Activated T-helper 17 cell treated with anti-CD3 and anti-CD28 coated beads, Interleukin-2, amount 50 U/mL, for 72 hours (primary cell): ENCODE measurements at places on chromosomes 4 and X. TPM values are rescaled to one million over a fixed set of nuclear protein-coding genes. Genes with fewer than 3 reads are reported as not detected.
A peak's percentile ranks its signal among the peaks of the same experiment; 100 is the strongest.

DNA sequence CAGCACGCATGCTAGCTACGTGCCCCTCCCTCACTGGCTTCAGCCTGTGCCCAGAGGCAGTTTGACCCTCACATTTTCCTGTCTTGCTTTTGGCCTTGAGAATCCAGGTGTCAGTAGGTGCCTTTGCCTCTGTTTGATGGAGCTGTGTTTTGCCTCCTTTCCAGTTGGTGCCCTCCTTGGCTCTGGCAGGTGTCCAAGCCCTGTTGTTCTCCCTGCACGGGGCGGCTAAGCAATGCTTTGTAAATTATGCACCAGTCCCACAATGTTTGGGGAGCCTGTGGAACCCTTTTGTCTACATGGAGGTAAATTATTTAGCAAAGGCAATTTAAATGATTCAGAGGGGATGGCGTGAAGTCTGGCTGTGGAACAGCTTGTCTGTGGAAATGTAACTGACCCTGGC is 202.9 kb upstream of the BOD1L1 start:
- no peaks in the 10 kb centered on the region for H3K36me3 ChIP-seq
- H3K4me3 ChIP-seq: no peak overlapping the region
- no peak overlapping the region for H3K27ac ChIP-seq
- H3K4me1 ChIP-seq: no peaks in the 10 kb centered on the region
- peaks cover 12% of the 10 kb centered on the region for H3K27me3 ChIP-seq
- no peak for ATAC-seq

The STATH gene
- total RNA-seq: not detected

DNA sequence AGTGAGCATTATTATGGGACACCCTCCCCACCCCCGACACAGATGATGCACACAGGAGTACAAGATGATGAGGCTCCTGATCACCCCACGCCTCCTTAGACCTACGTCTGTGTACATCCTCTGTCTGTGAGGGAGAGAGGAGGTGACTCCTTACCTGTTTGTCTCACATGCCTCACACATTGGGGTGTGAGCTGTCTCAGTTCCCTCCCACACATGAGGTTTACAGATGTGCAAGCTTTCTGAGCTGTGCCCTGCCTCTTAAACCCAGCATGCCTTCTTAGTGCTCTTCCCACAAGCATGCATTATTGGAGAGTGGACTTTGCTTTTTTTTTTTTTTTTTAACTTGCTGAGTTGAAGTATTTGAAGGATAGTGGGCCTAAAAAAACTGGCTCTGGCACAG is 76.7 kb downstream of the CLCN5 start:
- H3K27me3 ChIP-seq: no peaks in the 10 kb centered on the region
- no peak overlapping the region for H3K4me3 ChIP-seq
- H3K27ac ChIP-seq: no peak overlapping the region
- peak; percentile 65 for ATAC-seq
- H3K4me1 ChIP-seq: no peaks in the 10 kb centered on the region
- H3K36me3 ChIP-seq: no peaks in the 10 kb centered on the region

- peaks cover 56% of the 10 kb centered on the region for H3K36me3 ChIP-seq
- H3K4me3 ChIP-seq: peak overlapping the region; percentile 95
- H3K4me1 ChIP-seq: peaks cover 34% of the 10 kb centered on the region
- H3K27ac ChIP-seq: peak overlapping the region; percentile 96
- ATAC-seq: no peak
- no peaks in the 10 kb centered on the region for H3K27me3 ChIP-seq
Measured at GRCh38 chrX:13690836-13691235, 1.9 kb downstream of the RAB9A start.

DNA sequence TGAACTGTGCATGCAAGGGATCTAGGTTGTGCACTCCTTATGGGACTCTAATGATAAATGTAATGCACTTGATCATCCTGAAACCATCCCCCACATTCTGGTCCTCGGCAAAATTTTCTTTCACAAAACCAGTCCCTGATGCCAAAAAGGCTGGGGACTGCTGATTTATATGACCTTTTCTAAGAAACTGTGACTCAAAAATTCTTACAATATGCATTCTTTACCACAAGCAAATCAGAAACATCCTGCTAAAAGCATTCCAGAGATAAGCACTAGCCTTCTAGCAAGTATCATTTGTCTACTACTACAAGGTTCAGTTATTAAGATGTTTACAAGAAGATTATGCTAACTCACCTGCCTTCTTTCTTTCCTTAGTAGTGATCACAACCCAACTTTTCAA is 166.5 kb upstream of the PCDH7 start:
- H3K27me3 ChIP-seq: no peaks in the 10 kb centered on the region
- ATAC-seq: no peak
- no peaks in the 10 kb centered on the region for H3K4me1 ChIP-seq
- H3K27ac ChIP-seq: no peak overlapping the region

GRCh38 chr4:186326391-186326790 is 60.4 kb downstream of the F11 start:
- H3K27me3 ChIP-seq: peaks cover 7% of the 10 kb centered on the region
- no peak overlapping the region for H3K27ac ChIP-seq
- H3K36me3 ChIP-seq: no peaks in the 10 kb centered on the region
- H3K4me3 ChIP-seq: no peak overlapping the region
- no peaks in the 10 kb centered on the region for H3K4me1 ChIP-seq
- no peak for ATAC-seq

DNA sequence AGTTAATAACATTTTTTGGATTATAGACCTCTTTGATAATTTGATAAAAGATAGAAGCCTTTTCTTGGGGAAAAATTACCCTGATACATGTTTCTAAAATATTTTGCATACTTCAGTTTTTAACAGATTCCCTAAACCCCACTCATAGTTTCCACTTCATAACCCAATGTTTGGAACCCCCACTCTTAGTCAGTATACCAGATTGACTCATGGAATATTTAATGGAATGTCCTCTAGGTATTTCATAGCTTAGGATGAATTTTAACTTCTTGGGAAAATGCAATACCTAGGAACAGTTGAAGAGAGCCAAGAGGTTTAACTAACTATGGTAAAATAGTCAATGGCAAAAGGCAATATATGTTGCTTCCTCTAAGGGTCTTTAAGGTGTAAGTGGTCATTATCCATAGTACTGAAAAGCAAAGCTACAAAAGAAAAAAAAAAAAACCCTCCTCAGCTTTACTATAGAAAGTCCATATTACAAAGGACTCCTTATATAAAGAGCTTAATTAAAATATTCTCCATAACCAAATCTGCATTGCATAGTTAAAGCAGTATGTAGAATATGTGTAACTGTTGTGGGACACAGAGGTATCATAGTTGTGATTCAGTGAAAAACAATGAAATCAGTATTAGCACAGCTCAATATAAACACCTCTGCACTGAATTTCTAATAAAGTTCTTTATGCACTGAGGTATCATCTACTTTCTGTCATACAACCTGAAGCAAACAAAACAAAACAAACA is 159.9 kb downstream of the PCDH7 start:
- H3K4me1 ChIP-seq: no peaks in the 10 kb centered on the region
- no peak for ATAC-seq
- H3K27ac ChIP-seq: no peak overlapping the region

The SLC16A2 gene
- 1.5 TPM for total RNA-seq

DNA sequence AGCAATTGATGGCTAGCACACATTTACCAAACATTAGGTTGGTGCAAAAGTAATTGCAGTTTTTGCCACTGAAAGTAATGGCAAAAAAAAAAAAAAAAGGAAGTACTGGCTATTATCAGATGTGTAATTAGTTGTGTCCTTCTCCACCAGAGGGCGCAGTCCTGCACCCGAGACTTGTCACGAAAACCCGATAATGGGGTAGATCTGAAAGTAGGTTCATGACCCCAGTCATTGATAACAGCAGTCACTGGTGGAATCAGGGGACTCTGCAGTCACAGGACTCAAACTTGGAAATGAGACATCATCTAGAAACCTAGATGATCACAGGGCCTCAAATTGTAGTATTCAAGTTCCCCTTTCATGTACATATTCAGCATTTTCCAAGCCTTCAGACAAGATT is 13.1 kb upstream of the ACOT9 start:
- ATAC-seq: peak; percentile 69
- H3K4me1 ChIP-seq: no peaks in the 10 kb centered on the region
- H3K27ac ChIP-seq: no peak overlapping the region
- H3K36me3 ChIP-seq: no peaks in the 10 kb centered on the region

DNA sequence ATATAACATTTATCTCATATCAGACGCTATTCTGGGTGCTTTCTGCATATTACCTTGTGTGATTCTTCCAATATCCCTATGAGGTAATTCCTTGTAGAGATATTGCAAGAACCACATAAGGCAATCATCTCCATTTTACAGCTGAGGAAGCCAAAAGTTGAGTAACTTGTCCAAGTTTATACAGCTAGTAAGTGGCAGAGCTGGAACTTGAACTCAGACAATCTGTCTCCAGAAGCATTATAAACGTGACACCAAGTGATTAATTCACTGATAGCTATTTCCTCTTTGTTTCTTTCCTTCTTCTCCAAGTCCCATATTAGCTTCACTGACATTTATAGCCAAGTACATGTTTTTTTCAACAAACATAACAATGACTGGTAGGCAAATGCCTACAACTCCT is 7.3 kb downstream of the EMCN start:
- no peak for ATAC-seq
- no peak overlapping the region for H3K27ac ChIP-seq
- no peak overlapping the region for H3K4me3 ChIP-seq
- H3K27me3 ChIP-seq: peaks cover 18% of the 10 kb centered on the region
- no peaks in the 10 kb centered on the region for H3K36me3 ChIP-seq

GRCh38 chrX:17027931-17028330 is 81.5 kb downstream of the REPS2 start:
- H3K36me3 ChIP-seq: no peaks in the 10 kb centered on the region
- no peak for ATAC-seq
- H3K27ac ChIP-seq: no peak overlapping the region
- H3K4me1 ChIP-seq: no peaks in the 10 kb centered on the region
- H3K27me3 ChIP-seq: peaks cover 3% of the 10 kb centered on the region
- no peak overlapping the region for H3K4me3 ChIP-seq

GRCh38 chr4:106062452-106062875 is 167.2 kb downstream of the NPNT start:
- H3K4me3 ChIP-seq: no peak overlapping the region
- no peak for ATAC-seq
- H3K36me3 ChIP-seq: no peaks in the 10 kb centered on the region
- no peaks in the 10 kb centered on the region for H3K4me1 ChIP-seq
- no peaks in the 10 kb centered on the region for H3K27me3 ChIP-seq
- no peak overlapping the region for H3K27ac ChIP-seq

The REPS2 gene
- 0.26 TPM for total RNA-seq

GRCh38 chr4:7790999-7791398 is 148.7 kb downstream of the AFAP1 start:
- ATAC-seq: no peak
- no peaks in the 10 kb centered on the region for H3K4me1 ChIP-seq
- H3K36me3 ChIP-seq: peaks cover 60% of the 10 kb centered on the region
- no peak overlapping the region for H3K4me3 ChIP-seq
- H3K27me3 ChIP-seq: no peaks in the 10 kb centered on the region

The HNRNPDL gene
- 260 TPM for total RNA-seq

The GIMD1 gene
- not detected for total RNA-seq

GRCh38 chrX:115494161-115494560 is 66.8 kb upstream of the PLS3 start:
- H3K36me3 ChIP-seq: no peaks in the 10 kb centered on the region
- no peak overlapping the region for H3K4me3 ChIP-seq
- no peaks in the 10 kb centered on the region for H3K4me1 ChIP-seq

DNA sequence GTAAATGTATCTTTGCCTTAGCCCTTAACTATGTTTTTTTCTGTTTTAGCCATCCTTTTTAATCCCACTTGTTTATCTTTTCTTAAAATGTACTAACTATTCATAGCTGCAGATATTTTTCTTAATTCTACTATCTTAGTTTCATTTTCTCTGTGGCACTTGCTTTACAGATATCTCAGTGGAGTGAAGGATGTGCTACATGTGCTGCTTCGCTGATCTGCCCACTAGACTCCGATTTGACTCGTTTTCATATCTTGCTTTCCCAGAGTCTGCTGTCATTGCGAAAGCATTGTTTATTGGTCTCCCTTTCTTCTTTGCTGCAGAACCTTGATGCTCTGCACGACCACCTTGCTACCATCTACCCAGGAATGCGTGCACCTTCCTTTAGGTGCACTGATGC is 30.6 kb downstream of the GUCY1B1 start:
- H3K4me3 ChIP-seq: no peak overlapping the region
- no peak overlapping the region for H3K27ac ChIP-seq

The GUCY1A1 gene
- total RNA-seq: not detected

GRCh38 chrX:130893356-130894085 is 9.5 kb downstream of the ENOX2 start:
- H3K36me3 ChIP-seq: peaks cover 22% of the 10 kb centered on the region
- H3K4me1 ChIP-seq: no peaks in the 10 kb centered on the region
- ATAC-seq: no peak
- H3K4me3 ChIP-seq: no peak overlapping the region
- no peak overlapping the region for H3K27ac ChIP-seq
- no peaks in the 10 kb centered on the region for H3K27me3 ChIP-seq

DNA sequence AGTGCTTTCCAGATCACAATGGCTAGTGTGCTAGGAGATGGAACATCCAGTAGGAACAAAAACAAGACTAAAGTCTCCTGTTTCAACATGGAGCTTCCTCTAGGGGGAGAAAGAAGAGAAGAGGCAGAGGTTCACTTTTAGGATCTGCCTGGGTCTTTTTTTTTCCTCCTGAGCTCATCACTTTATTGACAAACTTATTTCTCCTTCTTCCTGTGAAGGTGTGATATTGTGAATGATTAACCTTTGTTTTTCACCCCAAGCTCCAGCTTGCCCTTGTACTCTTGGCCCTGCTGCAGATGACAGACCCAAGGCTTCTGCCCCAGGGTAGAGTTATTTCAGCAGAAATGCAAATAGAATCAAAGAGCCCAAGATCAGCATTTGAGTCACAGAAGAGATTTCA is 13.5 kb downstream of the PAGE4 start:
- H3K4me1 ChIP-seq: no peaks in the 10 kb centered on the region
- no peaks in the 10 kb centered on the region for H3K36me3 ChIP-seq
- H3K27ac ChIP-seq: no peak overlapping the region
- H3K27me3 ChIP-seq: no peaks in the 10 kb centered on the region

The TSPAN7 gene
- total RNA-seq: 0.78 TPM

The CNKSR2 gene
- 3.2 TPM for total RNA-seq

DNA sequence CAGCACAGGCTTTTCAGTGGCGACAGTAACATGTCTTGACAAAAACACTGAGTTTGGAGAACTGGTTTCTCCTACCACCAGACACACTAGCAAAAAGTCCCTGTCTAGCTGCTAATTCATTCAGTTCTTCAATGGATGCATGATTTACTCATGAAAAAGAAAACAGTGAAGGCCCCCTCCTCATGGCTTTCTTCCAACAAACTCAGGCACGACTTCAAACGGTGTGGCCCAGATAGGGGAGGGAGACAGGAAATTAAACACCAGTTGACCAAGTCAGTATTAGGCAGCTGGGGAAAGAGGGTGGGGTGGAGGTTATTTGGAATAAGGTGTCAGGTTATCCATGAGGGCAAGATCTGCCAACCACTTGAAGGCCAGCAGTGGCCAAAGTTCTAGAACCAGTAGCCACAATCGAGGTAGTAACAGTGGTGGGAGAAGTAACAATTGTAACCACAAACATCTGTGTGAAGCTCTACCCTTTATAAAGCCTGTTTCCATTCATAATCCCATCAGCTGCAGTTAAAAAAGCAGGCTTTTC is 60.2 kb downstream of the SEPSECS start:
- peaks cover 16% of the 10 kb centered on the region for H3K27me3 ChIP-seq
- H3K4me3 ChIP-seq: no peak overlapping the region
- no peak for ATAC-seq

The SASH3 gene
- total RNA-seq: 103 TPM

- no peaks in the 10 kb centered on the region for H3K4me1 ChIP-seq
- no peaks in the 10 kb centered on the region for H3K36me3 ChIP-seq
- no peak for ATAC-seq
Measured at GRCh38 chrX:16039834-16040233, 83.5 kb upstream of the GRPR start.
